ENCODE measurements at places on chromosomes 6 and 20. TPM values are rescaled to one million over a fixed set of nuclear protein-coding genes. Genes with fewer than 3 reads are reported as not detected.

The CGA gene
- total RNA-seq: not detected

The TP53TG5 gene
- total RNA-seq: 2.1 TPM

The HFE gene
- total RNA-seq: 9.9 TPM

The PAK5 gene
- 0.17 TPM for total RNA-seq

The WFDC5 gene
- not detected for total RNA-seq

The MYLK2 gene
- total RNA-seq: 0.65 TPM

DNA sequence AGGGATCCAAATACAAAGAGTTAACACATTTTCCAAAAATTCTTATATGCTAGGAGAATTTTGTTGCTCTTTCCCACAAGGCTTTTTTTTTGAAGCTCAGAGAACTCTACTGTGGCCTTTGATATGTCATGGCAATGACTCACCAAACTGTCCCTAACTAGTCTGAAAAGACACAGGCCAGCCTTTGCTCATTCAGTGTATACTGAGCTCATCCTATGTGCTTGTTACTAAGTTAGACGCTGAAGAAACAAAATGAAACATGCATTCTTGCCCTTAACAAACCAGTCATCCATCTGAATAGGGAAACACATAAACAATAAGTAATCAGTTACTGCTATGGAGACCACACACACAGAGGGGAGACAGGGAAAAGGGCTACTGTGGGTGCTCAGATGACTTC, 291.8 kb downstream of the FOXC1 start:
- peak; percentile 42 for DNase-seq
- H3K4me1 ChIP-seq: peaks cover 13% of the 10 kb centered on the region
- H3K27me3 ChIP-seq: no peaks in the 10 kb centered on the region
- H3K36me3 ChIP-seq: no peaks in the 10 kb centered on the region
- no peak overlapping the region for H3K27ac ChIP-seq

- no peak overlapping the region for H3K4me3 ChIP-seq
- peaks cover 5% of the 10 kb centered on the region for H3K4me1 ChIP-seq
- no peaks in the 10 kb centered on the region for H3K27me3 ChIP-seq
- no peak for DNase-seq
Observed at GRCh38 chr6:74632196-74632875, 573.5 kb downstream of the COL12A1 start.

DNA sequence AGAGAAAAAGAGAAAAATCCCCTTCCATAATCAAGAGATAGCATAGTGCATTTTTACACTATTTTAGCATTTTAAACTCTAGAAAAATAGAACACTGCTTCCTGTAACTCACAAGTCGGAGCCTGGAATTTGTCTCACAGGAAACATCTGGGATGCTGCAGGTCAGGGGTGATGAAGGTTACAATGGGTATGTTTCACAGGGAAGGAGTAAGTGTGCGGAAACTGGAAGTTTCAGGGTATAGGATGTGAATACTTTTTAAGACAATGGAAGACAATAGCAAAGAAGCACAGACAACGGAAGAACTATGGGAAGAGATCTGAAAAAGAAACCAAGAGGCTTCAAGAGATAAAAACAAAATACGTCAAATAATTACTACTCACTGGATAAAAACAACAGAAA, 361.0 kb upstream of the MARCKS start:
- H3K4me1 ChIP-seq: no peaks in the 10 kb centered on the region
- no peak for DNase-seq

GRCh38 chr6:18259675-18260447, 4.5 kb downstream of the DEK start:
- H3K4me3 ChIP-seq: no peak overlapping the region
- H3K36me3 ChIP-seq: peaks cover 37% of the 10 kb centered on the region
- peaks cover 33% of the 10 kb centered on the region for H3K4me1 ChIP-seq
- H3K27me3 ChIP-seq: no peaks in the 10 kb centered on the region
- no peak overlapping the region for H3K27ac ChIP-seq
- no peak for DNase-seq

- H3K4me1 ChIP-seq: peaks cover 62% of the 10 kb centered on the region
- H3K4me3 ChIP-seq: peak overlapping the region; percentile 77
- H3K36me3 ChIP-seq: no peaks in the 10 kb centered on the region
- H3K27me3 ChIP-seq: no peaks in the 10 kb centered on the region
Observed at GRCh38 chr6:170288852-170289179, 2.1 kb downstream of the DLL1 start.

DNA sequence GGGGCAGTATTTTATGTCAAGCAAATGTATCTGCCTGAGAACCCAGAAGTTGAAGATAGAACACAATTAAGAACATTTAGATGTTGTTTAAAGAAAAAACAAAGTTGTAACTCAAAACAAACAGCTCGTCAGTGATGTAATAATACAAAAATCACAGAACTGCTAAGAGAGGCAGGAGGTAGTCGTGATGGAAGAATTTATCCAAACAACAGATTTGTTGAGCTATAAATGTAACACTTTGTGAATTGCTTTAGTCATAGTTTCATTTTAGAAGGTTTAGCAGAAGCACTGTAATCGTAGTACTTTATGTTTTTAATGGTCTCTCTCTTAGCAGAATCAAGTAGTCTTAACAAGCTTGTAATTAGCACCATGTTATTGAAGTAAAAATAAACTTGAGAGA, 73.6 kb downstream of the SCAF8 start:
- H3K27me3 ChIP-seq: no peaks in the 10 kb centered on the region
- no peaks in the 10 kb centered on the region for H3K4me1 ChIP-seq
- H3K27ac ChIP-seq: no peak overlapping the region
- no peak for DNase-seq
- peaks cover 22% of the 10 kb centered on the region for H3K36me3 ChIP-seq

GRCh38 chr20:2746636-2747265, 53.7 kb downstream of the CPXM1 start:
- H3K27me3 ChIP-seq: no peaks in the 10 kb centered on the region
- H3K4me3 ChIP-seq: no peak overlapping the region

DNA sequence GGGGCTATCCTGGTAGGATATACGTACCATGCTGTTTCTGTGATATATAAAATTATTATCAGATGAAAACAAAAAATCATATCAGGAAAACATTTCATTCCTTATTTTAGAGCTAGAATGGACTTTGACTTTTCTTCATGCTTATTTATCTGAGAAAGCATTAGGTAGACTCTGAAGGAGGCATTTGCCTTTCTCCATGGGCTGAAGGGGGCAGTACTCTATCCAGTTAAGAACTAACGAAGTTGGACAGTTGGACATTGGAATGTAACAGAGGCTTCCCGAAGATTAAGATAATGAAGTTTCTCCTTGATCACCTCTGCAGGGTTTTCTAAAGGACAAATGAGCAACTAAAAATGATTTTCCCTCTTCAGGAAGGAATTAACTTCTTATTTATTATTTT, 233.9 kb downstream of the SAMD5 start:
- H3K4me1 ChIP-seq: peaks cover 8% of the 10 kb centered on the region
- no peak overlapping the region for H3K27ac ChIP-seq
- H3K4me3 ChIP-seq: no peak overlapping the region

DNA sequence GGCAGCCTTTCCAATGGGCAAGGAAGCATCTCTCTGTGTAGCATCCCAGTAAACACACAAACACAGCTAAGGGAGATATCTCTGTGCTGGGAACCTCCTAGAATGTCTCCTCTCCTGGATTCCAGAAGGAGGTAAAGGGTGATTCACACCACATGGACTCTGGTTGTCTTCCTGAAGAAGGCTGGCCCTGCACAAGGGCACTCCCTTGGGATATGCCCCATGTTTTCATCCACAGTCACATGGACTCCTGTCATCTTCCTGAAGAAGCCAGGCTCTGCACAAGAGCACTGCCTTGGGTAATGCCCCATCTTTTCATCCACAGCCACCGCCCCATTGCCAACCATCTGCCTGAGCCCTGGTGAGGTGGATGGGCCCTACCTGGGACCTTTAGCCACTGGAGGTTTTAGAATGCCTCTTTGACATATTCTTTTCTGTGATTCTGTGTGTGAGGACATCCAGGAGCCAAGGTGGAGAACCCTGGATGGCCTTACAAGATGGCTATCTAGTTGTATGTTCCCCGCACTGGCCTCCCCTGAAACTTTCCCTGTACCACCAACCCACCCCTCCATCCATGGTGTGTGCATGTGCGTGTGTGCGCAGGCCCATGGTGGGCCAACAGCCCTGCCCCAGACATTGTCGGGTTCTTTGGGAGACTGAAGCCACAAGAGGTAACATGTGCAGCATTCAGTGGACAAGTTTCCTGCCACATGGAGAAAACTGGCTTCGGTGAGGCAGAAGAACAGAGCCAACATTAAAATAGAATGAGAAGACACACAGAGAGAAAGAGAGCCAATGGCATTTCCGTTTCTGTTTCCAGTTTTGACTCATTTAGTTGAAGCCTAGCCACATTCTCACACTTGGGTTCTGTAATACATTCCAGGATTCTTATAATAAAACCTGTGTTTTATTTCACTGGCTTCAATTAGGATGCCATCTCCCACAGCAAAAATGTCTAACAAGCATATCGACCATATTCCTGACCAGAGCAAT, 110.2 kb upstream of the CST7 start:
- no peak overlapping the region for H3K4me3 ChIP-seq
- no peaks in the 10 kb centered on the region for H3K36me3 ChIP-seq
- DNase-seq: no peak
- no peaks in the 10 kb centered on the region for H3K27me3 ChIP-seq
- no peak overlapping the region for H3K27ac ChIP-seq
- no peaks in the 10 kb centered on the region for H3K4me1 ChIP-seq

All from esophagus muscularis mucosa (tissue), 4 donors.